NCI-H345 (cell line): ENCODE measurements at places on chromosomes 7 and 10.
A peak's percentile ranks its signal among the peaks of the same experiment; 100 is the strongest.

DNA sequence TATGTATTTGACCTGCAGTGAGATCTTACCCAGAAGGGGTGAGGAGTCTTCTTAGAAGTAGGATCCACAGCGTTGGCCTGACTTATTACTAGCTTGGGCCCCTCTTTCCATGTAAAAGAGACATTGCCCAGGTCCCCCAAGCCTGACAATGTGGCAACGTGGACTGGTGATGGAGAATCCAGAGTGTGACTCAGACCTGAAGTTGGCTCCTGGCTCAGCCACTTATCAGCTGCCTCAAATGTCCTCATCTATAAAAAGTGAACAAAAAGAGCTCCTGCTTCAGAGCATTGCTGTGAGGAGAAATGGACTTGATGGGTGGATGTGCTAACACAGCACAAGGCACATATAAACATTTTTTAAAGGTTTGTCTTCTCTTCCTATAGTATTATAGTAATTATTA is 35.4 kb upstream of the TECTB start:
- DNase-seq, result no peak

- DNase-seq, result no peak
Measured at GRCh38 chr7:44393238-44394111, 68.1 kb upstream of the CAMK2B start.

GRCh38 chr7:100655908-100656674 is at the start of gene ACTL6B:
Gene ACTL6B (minus strand): TSS chr7:100656448. CDS start chr7:100656354, 94 bp downstream.
- peak; percentile 86 for DNase-seq

DNA sequence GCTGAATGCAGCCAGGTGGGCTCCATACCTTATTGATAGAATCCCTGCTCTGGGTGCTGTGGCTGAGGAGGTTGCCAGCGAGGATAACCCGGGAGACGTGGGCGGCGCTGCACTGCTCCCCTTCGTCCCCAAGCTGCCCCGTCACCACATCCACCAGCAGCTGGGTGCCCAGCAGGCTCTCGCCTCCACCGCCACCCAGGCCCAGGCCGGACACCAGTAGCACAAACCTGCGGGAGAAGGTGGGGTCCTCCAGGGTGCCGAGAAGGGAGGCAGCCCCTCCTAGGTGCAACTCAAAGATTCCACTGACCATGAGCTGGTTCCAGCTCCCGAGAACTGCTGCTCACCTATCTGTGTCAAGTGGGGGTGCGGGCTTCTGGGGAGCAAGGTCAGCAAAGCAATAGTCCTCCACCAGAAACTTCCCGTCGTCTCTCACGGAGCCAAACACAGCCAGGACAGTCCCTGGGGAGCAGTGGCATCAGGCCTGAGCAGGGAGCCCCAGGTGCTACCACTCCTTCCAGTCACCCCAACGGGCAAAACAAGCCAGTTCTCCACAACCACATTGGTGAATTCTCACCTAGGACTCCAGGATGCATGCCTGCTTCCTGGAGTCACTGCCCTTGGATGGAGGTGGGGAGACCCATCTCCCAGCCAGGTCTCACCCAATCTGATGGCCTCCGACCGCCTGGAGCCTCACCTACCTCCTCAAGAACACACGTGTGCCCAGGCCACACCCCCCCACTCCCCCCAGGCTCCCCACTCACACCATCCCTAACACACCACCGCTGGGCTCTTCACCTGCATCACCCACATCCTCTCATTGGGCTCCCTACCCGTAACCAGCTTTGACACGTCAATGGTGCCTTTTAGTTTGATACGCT is 6.3 kb downstream of the POLD2 start:
- no peak for DNase-seq

GRCh38 chr10:7819121-7819460 is 786 bp downstream of the TAF3 start:
- peak; percentile 5 for DNase-seq

DNA sequence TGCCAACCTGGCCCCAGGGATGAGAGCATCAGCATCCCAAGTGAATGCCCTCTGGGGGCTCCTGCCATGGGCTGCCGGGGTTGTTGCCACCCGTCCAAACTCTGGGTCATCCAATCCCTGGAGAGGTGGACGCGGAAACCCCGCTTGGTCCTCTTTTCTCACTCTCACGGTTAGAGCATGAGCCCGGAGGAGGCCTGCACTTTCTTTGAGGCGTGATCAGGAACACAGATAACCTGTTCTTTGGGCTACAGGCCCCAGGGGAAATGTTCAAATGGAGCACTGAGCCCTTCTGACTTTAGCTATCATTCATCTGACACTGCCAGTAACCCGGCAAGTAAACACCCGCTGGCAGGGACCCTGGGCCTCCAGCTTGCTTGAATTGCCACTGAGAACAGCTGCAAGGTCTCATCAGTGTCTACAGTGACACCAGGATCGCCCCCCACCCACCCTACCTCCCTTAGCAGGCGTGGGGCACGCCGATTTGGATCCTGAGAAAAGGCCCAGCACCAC is 29.4 kb upstream of the SLF2 start:
- no peak for DNase-seq

DNA sequence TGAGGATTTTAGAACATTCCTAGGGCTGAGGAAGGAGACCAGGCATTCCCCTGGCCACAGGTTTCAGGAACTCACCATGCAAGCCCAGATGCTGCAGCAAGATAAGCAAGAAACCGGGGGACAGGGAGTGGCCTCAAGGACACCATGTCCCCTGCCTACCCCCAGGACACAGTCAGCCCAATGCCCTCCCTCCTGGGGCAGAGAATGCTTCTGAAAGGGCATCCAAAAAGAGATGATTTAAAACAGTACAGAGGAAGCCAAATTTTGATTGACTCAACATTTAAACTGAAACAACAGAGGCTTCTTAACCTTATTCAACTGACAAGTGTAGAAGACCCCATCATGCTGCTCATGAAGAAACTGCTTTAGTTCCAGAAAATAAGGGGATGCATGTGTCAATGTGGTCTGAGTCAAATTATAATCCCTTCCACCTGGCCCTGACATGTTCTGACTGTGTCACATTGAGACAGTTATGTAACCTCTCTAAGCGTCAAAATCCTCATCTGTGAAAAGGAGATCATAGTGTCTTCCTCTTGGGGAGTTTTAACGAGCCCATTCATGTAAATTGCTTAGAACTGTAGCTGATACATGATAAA is 60.0 kb downstream of the ICA1 start:
- DNase-seq, result no peak

DNA sequence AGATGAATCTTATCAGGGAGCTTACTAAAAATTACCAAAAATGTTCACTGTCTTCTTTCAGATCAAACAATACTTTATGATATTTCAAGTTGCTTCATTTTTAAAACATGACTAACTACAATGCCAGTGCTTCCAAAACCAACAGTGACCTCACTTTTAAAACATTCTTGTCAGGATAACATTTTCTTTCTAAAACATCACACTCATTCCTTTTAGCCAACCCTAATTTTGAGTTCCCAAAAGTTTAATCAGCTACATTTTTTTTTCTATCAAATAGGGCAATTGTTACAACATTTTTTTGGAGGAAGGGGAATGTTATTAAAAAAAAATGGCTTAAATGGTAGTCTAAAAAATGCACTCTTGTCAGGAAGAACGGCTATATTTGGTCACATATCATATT is 37.3 kb downstream of the RTKN2 start:
- no peak for DNase-seq

- DNase-seq, result no peak
Measured at GRCh38 chr7:143735962-143736361, 21.5 kb downstream of the CTAGE6 start.

- DNase-seq, result peak; percentile 63
Measured at GRCh38 chr10:74799721-74800221, 26.6 kb upstream of the KAT6B start.

GRCh38 chr10:62853710-62854109 is 37.5 kb upstream of the EGR2 start:
- no peak for DNase-seq

DNA sequence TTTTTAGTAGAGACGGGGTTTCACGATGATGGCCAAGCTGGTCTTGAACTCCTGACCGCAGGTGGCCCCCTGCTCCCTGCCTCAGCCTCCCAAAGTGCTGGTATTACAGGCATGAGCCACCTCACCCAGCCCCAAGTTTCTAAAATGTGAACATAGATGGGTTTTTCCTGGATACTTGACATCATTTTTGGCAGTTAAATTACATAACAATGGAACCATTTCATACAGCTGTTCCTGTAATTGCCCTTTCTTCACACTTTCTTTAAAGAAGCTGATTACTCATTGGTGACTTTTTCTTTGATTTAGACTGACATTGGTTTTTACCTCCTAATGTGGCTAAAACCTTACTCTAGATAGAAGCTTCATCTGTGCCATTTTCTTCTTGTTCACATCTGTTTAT is 5.9 kb downstream of the ZKSCAN1 start:
- no peak for DNase-seq

DNA sequence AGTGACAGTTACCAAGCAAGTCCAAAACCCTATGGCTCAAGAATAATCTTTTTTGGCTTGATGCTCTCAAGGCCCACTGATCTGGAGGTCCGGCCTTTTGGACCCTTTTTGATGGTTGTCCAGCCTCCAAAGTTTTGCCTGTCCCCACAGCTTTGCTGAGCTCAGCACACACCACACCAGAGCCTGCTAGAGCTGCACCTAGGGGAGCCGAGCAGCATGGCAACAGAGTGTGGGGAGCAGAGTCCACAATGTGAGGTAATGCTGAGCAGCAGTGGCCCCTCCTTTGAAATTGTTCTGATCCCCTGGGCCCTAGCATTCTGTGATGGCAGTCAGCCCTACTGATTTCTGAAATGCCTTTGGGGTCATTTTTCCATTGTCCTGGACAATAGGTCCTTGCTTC is 9.3 kb downstream of the GIMAP7 start:
- DNase-seq, result no peak

GRCh38 chr7:137904833-137905232 is 58.1 kb upstream of the DGKI start:
- no peak for DNase-seq

- DNase-seq, result no peak
Measured at GRCh38 chr7:47833211-47833610, 115.1 kb downstream of the PKD1L1 start.

GRCh38 chr10:110392121-110392520 is 87.4 kb upstream of the SMNDC1 start:
- no peak for DNase-seq

GRCh38 chr10:124303662-124304418 is 114.9 kb downstream of the OAT start:
- no peak for DNase-seq

- DNase-seq, result peak; percentile 3
Measured at GRCh38 chr7:85186083-85186520, 754 bp downstream of the SEMA3D start.

DNA sequence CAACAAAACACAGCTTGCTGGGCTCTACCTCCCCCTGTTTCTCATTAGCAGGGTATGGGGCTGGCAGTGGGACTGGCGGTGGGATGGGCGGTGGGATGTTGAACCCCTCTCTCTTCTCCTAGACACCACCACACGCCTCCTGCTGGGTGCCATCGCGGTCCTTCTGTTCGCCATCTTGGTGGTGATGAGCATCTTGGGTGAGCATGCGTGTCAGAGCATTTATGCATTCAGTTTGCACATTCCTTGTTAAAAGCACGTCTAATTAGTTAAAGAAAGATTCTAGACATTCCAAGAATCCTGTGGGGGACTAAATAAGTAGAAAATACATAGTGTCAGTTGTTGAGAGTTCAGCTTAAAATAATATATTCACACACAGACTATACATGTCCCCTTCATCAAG is 12.7 kb downstream of the CLEC2L start:
- no peak for DNase-seq

DNA sequence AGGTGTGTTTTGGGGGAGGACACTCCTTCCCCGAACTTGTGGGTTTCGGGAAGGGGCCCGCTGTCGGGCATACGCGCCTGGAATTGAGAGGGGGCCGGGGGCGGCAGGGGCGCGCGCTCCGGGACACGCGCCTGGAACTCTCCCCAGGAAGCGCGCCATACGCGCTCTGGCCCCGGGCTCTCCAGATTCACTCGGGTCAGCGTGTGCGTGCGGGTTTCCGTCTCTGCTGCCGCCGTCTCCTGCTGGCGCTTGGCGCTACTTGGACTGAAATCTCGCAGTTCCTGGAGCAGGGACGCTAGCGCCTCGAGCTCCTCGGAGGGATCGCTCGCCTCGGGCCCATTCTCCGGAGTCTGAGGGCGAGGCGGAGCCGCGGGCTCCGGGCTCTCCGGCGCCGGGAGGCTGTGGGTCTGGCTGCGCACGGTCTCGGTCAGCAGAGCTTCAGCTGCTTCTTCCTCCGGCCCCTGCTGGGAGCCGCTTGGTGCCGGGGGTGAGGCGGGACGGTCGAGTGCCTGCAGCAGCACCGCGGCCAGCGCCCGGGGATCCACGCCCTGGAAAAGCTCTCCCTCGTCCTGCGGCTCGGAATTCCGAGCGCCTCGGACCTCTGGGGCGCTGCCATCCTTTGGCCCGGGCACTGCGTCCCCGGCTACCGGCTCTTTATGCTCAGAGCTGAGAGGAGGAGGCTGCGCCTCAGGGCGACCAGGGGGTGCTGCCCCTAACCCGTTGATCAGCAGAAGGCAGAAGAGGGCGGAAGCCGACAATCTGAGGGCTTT is 1.1 kb downstream of the VGF start:
- DNase-seq, result no peak

- no peak for DNase-seq
Measured at GRCh38 chr7:146961617-146962016, 845.0 kb downstream of the CNTNAP2 start.

GRCh38 chr7:137354961-137355360 is 11.4 kb upstream of the PTN start:
- DNase-seq, result no peak

DNA sequence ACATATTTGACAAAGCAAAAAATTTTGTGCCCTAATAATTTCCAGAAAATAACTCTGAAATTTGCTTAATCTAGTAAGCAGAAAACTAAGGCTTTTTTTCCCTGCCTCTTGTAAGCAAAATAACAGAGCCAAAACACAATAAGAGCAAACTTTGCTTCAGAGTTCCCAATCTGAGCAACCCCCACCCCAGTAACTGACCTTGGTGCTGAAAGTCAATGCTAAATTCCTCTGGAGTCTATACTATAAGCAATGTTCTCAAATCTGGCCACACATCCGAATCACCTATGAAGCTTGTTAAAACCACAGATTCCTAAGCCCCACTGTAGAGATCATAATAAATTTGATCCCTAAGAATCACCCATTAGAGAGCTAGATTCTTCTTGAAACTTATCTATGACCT is 150.5 kb downstream of the ELAPOR2 start:
- no peak for DNase-seq

- no peak for DNase-seq
Measured at GRCh38 chr7:92988051-92988450, 129.7 kb downstream of the SAMD9 start.

DNA sequence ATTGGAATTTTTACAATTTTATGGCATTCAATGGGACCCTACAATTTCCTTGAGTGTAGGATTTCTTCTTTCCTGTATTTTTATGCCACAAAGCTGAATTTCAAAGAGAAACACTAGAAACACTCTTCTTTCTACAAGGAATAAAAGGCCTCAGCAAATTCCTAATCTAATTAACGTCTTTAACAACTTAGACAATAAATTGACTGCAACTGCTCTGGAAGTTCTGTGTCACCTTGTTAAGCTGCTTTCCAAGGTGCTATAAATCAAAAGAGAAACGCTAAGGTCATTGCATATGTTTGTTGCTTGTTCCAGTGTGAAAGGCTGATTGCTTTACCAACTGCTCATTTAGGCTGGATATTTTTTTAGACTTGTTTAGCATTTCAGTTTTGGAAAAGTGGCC is 182.2 kb downstream of the POLR1F start:
- no peak for DNase-seq

GRCh38 chr7:126755381-126755780 is 497.4 kb downstream of the GRM8 start:
- no peak for DNase-seq

GRCh38 chr10:44404741-44405437 is 20.0 kb upstream of the CXCL12 start:
- no peak for DNase-seq

- DNase-seq, result no peak
Measured at GRCh38 chr10:24234784-24235183, 25.8 kb downstream of the KIAA1217 start.

GRCh38 chr7:100444311-100445278 is 8.3 kb upstream of the PPP1R35 start:
- DNase-seq, result no peak
